ENCODE measurements at places on chromosomes 2 and 18.

DNA sequence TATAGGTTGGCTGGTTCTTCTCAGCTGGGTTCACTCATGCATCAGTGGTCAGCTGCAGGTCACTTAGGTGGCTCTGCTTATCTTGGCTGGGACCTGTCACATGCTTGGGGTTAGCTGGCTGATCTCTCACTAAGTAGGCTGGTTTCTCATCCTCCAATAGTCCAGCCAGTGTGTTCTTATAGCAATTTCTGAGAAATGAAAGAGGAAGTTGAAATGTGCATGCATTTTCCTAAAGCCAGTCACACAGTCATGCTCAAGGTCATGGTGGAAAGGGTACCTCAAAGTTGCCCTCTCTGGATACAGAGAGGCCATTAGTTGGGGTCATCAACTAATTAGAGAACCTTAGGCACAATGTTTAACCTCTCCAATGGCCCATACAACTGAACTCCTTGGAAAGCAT, 64.4 kb downstream of the KLHL29 start:
- no peak for DNase-seq

GRCh38 chr18:8507361-8507760, 101.9 kb upstream of the RAB12 start:
- DNase-seq: peak; percentile 36

GRCh38 chr2:13649918-13650317, 933.2 kb downstream of the TRIB2 start:
- DNase-seq: no peak

GRCh38 chr18:3869848-3870247, 419.9 kb downstream of the TGIF1 start:
- DNase-seq: peak; percentile 51

DNA sequence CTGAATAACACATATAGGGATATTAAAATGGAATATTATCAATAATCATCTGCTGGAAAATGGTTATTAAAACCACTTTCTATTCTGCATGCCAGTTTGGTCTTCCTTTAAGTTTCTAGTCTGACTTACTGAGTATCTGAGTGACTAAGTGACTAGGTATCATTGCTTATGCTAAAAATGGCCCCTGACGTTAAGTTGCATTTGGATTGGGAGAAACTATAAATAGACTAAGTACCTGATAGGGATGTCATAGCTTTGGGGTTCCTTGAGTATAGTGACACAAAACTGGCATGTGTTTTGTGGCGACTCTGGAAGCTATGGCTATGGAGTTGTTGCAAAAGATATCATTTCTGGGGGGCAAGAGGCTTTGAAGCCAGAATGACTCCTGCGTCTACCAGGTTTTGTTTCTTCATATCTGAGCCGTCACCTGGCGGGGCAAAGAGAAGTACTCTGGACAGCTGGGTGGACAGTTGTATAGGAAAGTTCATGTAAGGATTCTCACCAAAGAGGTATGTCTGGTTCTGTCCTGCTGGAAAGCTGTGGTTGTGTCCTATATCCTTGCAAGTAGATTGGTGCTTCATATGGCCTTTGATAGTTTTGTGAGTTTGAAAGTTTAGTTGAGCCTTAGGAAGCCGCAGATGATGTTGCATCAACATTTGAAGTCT, 17.9 kb downstream of the ITGAV start:
- DNase-seq: no peak

DNA sequence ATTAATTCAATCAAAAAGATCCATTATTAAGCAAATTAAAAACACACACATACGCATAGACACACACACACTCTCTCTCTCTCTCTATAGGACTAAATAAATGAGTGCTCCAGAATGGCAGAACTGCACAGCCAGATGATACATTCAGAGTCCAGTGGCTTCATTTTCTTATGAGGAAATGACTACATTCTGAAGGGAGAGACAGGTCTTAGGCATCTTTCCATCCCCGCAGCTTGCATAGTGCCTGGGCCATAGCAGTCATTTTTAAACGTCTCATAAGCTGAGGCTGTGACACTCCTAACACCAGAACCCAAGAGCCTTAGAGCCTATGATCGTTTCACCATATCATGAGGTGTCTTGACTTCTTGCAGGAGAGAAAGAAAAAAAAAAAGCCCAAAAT, 31.1 kb downstream of the FEZ2 start:
- DNase-seq: no peak

GRCh38 chr2:240324312-240325015, 111.0 kb upstream of the GPC1 start:
- DNase-seq: no peak

- no peak for DNase-seq
Measured at GRCh38 chr18:44911773-44912172, 231.1 kb downstream of the SETBP1 start.

- no peak for DNase-seq
Measured at GRCh38 chr2:164754157-164755093, 87.2 kb downstream of the COBLL1 start.

DNA sequence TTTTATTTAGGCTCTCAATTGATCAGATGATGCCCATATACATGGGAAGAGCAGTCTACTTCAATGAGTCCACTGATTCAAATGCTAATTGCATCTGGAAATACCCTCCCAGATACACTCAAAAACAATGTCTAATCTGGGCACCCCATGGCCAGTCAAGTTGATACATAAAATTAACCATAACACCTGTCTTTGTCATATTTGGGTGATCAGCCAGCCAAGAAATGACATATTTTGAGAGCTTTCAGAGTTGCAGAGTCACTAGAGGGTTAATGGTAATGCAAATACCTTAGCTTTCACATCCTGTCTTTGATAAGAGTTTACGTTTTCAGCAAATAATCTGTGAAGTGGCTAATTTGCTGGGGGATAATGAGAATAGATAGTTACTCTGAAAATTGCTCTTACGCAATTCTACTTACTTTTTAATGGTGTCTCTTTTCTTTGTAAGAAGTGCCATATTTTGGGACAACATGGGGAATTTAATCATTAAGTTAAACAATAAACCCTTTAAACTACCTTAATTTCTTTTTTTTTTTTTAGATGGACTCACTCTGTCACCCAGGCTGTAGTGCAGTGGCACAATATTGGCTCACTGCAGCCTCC, 49.1 kb downstream of the CCDC195 start:
- DNase-seq: no peak

- DNase-seq: no peak
Measured at GRCh38 chr2:19416784-19417684, 58.6 kb upstream of the OSR1 start.

GRCh38 chr2:221570321-221570935, 1.7 kb downstream of the EPHA4 start:
- DNase-seq: peak; percentile 45

- DNase-seq: no peak
Measured at GRCh38 chr2:1618191-1618961, 125.9 kb downstream of the PXDN start.

- DNase-seq: no peak
Measured at GRCh38 chr2:191789796-191790195, 57.1 kb downstream of the CAVIN2 start.

- peak; percentile 90 for DNase-seq
Measured at GRCh38 chr2:204260162-204260877, 285.0 kb upstream of the PARD3B start.

DNA sequence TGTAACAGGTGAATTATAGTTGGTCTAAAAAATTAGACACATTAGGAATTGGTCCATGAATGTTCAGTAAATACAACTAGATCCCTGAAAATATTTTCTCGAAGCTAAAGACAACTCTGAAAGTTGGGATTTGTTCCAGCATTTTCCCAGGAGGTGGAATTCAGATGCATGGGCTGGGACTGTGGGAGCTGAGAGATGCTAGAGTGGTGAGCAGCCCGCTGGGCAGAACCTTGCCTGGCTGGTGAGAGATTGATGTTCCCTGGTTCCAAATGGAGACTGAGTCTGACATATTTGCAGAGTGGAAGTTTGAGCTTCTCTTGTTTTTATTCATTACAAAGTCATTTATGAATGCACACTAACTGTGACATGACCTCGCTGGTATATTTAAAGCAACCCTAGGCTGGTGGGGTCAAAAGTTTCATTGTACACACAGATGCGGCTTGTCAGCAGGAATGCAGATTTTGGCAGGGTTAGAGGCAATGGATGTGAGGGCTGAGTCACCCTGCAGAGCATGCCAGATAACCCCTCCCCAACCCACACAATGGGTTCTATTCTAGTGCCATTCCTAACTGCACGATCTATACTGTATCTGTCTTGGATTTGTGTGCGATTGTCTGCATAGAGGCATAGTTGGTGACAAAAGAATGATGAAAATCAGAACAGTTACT, 23.5 kb upstream of the TMEM178A start:
- DNase-seq: peak; percentile 7

DNA sequence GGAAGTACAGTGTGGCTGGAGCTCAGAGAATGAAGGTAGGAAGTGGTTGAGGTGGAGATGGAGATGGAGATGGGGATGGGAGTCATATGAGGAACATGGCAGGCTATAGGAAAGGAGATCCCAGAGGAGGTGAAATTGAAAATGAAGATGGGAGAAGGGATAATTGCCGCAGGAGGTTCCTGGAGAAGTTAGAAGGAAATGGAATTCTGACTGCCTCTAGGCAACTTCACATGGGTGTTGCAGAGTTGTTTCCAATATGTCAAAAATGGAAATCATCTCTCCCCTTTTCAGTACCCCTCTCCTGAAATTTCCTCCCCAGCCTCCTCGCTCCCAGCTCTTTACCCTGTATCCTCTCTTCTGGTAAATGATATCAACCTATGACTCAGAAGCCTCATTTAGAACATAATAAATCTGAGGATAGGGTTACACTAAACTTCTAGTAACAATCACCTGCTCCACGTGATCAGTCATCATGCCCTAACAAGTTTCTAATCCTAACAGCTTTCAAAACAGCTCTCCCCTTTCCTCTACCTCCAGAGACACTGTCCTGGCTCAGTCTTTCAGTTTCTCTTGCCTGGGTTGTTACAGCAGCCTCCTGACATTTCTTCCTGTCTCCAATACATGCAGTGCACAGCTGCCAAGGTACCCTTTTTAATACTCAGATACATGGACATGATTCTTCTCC, 201.9 kb upstream of the RBMS1 start:
- no peak for DNase-seq

DNA sequence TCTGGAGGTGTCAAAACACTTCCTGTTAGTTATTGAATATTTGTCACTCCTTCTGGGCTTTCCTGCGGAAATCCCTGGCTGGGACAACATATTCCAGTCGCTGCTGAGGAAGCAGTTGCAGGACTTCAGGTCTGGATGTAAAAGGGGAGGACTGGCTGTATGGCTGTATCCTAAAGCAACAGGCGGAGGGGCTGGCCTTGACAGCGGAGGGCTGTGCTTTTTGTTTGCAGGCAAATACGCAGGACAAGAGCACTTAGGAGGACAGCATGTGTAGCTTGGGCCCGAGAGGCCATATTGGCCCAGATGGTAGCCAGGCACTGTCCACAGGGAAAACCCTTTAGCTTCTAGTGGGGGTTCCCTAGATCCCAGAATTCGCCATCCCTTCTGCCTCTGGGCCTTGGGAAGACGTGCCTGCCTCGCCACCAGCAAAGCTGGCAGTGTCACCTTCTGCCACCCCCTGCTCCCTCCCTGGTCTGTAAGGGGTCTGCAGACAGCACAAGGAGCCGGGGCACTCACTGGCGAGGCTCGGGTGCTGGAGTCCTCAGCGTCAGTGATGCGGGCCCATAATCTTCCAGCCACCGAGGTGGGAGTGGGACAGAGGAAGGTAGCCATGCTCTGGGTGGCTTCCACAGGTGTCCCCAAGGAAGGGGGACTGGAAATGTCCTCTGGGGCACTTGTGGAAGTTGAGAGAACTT, 6.7 kb downstream of the NPPC start:
- DNase-seq: no peak

DNA sequence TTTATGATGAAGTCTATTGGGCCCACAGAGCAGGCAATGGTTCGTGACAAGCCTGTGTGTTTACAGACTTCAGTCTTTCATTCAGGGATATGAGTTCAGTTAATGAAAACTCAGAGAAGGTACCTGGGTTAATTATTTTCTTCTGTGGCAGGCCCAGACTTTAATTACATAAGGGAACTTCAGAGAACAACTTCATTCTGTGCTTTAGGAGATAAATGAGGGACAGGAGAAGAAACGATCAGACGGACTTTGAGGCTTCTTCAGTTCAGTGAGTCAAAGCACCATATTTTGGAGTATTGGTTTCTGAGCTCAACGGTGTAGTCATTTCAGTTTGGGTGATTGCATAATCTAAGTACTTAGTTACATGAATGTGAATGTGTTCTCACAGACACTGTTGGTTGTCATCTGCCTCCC, 203.0 kb upstream of the KCNJ3 start:
- no peak for DNase-seq

GRCh38 chr18:71250191-71250590, 961.3 kb downstream of the SOCS6 start:
- no peak for DNase-seq

- no peak for DNase-seq
Measured at GRCh38 chr2:76812156-76812555, 710.0 kb downstream of the LRRTM4 start.
